ENCODE measurements at places on chromosomes 5 and 9. TPM values are rescaled to one million over a fixed set of nuclear protein-coding genes. Genes with fewer than 3 reads are reported as not detected.

ST6GALNAC6 gene
- total RNA-seq, result 91.4 TPM

FBN2 gene
- total RNA-seq, result not detected

POLE3 gene
- 86.4 TPM for total RNA-seq

SLC6A3 gene
- 0.41 TPM for total RNA-seq

MPDZ gene
- not detected for total RNA-seq

WNT8A gene
- total RNA-seq, result not detected

KIF24 gene
- total RNA-seq, result 7.8 TPM

TMC1 gene
- not detected for total RNA-seq

TTC16 gene
- total RNA-seq, result 0.32 TPM

STOM gene
- total RNA-seq, result 23.3 TPM

PCDHGA12 gene
- 0.18 TPM for total RNA-seq

B4GALT1 gene
- total RNA-seq, result 42.9 TPM

PCDHGB1 gene
- total RNA-seq, result 0.18 TPM

SV2C gene
- 0.02 TPM for total RNA-seq

ANXA6 gene
- 587 TPM for total RNA-seq

CACFD1 gene
- 0.82 TPM for total RNA-seq

SLC36A2 gene
- total RNA-seq, result not detected

MYMK gene
- not detected for total RNA-seq

All from T-helper 2 cell treated with Interferon-gamma antibody and Interleukin-4, amounts not matched to agents 100 ng/mL and 5 ng/mL, for 36 hours (primary cell).